CD4-positive, alpha-beta T cell treated with Interleukin-4 for 4 hours (primary cell): ENCODE measurements at places on chromosomes 16 and 17.

GRCh38 chr17:81440511-81441244, 45.4 kb downstream of the BAHCC1 start:
- no peak for DNase-seq

DNA sequence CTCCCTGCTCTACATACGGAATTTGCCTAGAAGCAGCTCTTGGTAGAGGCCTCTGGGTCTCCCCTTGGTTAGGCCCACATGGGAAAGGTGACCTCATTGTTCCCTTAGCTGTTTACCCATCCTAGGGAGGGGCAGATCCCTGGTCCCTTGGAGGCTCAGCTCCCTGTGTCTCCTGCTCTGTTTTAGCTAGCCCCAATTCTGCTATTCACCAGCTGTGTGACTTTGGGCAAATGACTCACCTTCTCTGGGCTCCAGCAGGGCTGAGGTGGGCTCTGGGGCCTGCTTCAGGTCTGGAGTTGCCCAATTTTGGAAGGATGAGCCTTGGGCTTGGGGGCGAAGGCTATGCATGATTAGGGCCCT, 3.9 kb downstream of the ABCC3 start:
- no peak for DNase-seq

DNA sequence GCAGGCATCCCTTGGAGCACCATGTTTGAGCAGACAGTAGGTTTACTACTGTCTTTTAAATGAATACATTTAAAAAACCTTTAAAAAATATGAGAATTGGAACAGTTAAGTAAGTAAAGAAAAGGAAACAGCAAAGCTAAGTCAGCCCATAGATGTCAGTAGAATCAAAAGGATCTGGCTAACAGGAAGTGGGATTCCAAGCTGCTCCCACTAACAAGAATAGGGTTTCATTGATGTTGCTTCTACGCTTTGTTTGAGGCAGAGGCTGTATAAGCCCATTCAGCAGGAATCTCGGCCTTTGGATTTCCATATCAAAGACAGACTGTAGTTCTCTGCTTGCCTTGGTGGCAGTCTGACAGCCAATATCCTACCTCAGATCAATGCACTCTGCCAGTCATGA, 122.9 kb upstream of the ELAC2 start:
- no peak for DNase-seq

DNA sequence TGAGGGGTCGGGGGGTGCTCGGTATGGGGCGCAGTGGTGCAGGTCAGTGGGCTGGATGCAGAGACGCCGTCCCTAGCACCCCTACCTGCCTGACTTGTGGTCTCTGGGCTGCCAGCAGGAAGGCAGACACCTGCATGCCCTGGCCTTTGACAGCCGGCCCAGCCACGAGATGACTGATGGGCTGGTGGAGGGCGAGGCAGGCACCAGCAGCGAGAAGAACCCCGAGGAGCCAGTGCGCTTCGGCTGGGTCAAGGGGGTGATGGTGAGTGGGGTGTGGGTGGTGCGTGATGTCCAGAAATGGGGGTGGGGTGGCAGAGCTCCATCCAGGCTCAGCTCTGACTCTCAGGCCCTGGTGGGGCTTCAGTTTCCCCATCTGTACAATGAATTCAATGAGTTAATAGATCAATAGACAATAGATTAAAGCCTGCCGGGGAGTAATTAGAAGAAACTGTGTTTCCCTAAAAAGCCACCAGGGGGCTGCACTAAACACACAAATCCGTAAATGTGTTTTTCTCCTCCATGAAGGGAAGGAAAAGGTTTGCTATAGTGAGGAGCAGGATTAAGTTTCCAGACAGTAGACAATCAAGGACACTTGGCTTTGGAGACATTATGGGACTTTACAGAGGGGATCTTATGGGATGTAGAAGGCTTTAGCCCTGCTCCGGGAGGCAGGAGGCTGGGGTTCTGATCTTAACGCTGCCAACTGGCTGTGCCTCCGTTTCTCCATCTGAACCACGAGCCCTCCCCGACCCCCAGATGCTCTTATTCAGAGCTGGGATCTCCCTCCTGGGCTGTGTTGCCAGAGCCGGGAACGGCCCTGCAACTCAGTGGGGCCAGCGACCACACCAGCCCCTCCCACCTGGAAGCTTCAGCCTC, 2.2 kb downstream of the SLC12A3 start:
- DNase-seq = peak; percentile 62
